Natural killer cell treated with Interleukin-12 subunit alpha and Interleukin-12 subunit beta and Interleukin-15 and Interleukin-18, amount 100 ng/mL, for 72 hours (primary cell): ENCODE measurements at places on chromosomes 4 and X.

DNA sequence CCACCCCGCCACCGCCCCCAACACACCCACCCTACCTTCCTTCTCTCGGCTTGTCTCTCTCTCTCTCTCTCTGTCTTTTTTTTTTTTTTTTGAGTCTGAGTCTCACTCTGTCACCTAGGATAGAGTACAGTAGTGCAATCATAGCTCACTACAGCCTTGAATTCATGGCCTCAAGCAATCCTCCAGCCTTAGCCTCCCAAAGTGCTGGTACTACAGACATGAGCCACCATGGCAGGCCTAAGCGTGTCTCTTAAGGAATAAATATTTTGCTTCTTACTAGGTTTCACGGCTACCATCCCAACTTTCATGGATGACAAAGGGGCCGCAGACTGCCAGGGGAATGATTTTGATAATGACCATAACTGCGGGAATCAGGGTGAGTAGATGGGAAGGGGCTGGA is 55.8 kb downstream of the SSX7 start:
- DNase-seq, result no peak

- no peak for DNase-seq
Observed at GRCh38 chr4:186829740-186830449, 106.2 kb upstream of the FAT1 start.

DNA sequence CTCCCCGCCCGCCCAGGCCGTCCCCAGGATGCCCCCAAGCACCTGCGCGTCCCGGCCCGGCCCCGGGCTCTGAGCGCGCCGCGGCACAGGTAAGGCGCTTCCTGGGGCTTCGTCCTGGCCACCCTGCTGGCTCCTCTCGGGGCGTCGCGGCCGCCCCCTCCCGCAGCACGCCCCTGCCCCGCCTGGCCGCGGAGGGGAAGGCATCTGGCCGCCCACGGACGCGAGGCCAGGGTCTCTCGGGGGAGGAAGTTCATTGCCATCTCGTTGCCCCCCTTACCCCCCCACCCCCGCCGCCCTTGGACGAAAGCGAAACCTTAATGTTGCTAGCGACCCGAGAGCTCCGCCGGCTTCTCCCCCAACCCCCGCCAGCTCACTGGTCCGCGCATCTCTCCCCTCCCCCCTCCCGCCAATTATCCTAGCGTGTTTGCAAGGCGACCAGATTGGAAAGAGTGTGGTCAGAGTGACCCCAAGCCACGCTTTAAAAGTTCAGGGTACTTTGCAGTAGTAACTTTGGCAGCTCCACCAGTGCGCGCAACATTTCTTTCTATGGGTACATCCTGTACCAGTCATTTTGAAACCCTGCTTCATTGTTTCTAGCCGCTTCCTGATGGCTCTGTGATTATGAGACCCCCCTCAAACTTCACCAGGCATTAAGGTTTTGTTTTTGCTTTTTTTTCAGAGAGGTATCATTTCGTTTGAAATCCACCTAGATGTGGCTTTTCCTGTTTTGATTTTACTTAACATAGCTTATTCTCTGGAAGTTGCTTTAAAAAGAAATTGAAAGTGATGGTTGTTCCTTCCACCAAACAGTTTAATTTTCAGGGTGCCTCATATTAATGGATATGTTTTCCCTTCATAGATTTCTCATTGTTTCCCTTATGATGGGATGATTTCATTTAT is 626 bp downstream of the TBC1D1 start:
- DNase-seq, result peak; percentile 71

- no peak for DNase-seq
Observed at GRCh38 chr4:102869569-102870197, 891 bp downstream of the CISD2 start.

GRCh38 chr4:176883108-176883550 is 90.4 kb upstream of the VEGFC start:
- no peak for DNase-seq

- DNase-seq, result no peak
Observed at GRCh38 chrX:25534091-25534490, 518.3 kb upstream of the ARX start.

- DNase-seq, result no peak
Observed at GRCh38 chr4:84938316-84938715, 28.2 kb downstream of the WDFY3 start.

GRCh38 chr4:3411676-3412075 is 30.1 kb upstream of the HGFAC start:
- no peak for DNase-seq

DNA sequence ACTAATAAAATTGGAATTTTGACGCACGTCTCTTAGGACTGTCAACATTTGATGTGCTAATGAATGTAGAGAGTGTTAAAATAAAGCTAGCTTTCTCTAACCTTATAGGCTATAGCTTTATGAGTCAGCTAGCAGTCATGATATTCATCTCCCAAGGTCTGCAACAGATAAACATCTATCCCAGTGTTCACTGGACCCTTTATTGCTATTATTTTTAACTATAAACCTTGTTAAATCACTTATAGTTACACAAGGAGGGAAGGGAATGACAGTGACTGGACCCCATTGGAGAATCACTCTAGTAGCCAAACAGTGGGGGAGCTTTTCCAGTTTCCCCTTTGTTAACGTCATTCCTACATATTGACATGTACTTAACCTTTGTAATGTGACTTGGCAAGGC is 67.9 kb upstream of the SHISA3 start:
- DNase-seq, result no peak

GRCh38 chr4:92304606-92305005 is 840 bp downstream of the GRID2 start:
- DNase-seq, result no peak

DNA sequence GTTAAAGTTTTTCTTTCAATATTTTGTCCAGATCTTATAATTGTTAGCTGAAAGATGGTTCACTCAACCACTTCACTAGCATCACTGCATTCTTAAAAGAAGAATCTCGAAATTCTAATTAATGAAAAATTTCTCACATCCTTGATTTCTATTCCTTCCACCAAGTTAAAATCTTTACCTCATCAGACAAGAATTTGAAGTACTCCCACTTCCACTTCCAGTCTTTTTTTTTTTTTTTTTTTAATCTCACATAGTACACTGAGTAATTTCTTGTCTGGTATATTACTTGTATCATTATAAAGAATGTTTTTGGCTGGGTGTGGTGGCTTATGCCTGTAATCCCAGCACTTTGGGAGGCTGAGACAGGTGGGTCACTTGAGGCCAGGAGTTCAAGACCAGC is 73.2 kb downstream of the FBXW7 start:
- no peak for DNase-seq

DNA sequence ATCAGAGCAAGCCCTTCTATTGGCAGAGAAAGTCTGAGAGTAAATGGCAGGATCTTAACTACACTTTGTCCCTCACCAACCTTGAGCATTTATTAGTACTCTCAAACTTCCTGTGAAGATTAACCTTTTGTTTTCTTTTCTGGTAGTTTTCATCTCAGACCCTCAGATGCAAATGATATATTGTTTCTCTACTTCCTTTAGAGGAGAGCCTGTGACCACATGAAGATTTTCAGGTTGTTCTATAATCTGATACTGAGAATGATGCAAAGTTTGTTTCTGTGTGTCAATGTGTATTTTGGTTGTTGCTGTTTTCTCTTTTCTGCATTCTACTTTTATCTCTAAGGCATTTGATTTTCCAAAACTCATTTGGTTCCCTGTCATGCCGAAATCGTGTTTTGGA is 165.8 kb upstream of the CYSLTR1 start:
- no peak for DNase-seq

GRCh38 chrX:24184018-24184417 is 34.5 kb downstream of the ZFX start:
- no peak for DNase-seq

GRCh38 chr4:82733636-82734035 is 65.0 kb downstream of the SCD5 start:
- DNase-seq, result no peak

DNA sequence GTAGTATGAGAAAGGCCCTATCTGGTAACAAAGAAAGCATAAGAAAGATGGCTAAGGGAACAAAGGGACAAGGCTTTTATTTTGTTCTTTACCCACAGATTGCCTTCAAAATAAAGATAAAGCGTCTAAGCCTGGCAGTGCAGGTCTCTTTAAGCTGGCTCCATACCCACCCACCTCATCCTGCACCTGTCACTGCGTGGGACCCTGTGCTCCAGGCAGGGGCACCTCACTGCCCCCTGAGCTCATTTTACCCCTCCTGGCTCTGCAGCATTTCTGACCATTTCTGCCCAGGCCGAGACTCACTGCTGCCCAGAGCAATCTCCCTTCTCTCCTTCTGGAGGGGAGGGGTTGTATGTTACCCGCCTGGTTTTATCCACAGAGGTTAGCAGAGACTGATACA is 1.7 kb upstream of the CYP4V2 start:
- DNase-seq, result no peak

DNA sequence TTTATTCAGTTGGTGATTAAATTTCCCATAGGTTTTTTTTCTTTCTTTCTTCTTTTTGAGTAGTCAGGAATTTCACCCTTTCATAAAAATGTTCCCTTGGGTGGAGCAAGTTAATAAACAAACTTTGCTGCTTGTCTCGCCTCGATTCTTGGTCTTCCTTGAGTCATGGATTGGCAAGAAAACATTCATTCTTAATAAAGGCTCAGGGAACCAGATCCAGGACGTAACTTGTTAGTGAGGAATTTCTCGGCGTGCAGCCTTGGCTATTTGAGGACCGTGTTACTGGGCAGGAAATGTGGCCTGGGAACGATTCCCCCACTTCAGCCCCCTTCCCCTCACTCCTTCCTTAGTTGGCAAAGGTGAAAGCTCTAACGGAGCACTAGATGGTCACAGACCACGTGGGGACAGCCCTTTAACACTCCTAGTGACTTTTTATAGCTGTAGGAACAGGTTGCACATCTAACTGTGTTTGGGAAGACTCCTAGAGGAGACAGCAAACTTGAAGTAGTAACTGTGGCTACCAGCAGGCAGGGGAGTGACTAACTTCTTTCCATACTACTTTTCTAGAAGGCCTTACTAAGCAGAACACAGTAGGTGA is 106.8 kb downstream of the UCHL1 start:
- DNase-seq, result no peak

DNA sequence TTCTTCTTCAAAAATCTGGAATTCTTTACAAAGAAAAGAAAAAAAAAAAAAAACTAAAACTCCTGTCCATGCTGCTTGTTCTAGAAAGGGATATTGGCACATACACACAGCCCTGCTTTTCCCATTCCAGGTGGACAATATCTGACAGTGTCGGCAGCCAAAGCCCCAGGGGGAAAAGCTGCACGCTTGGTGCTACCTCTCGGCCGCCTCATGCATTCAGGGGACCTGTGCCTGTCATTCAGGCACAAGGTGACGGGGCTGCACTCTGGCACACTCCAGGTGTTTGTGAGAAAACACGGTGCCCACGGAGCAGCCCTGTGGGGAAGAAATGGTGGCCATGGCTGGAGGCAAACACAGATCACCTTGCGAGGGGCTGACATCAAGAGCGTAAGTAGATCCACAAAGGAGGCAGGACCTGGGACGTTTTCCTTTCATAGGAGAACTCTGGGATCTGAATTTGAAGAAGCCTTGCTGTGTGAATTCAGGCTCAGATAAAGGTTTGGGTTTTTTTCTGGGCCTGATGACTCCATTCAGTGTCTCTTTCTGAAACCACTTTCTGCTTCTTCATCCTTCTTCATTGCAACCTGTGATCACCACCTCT is 71.9 kb downstream of the NPNT start:
- no peak for DNase-seq

DNA sequence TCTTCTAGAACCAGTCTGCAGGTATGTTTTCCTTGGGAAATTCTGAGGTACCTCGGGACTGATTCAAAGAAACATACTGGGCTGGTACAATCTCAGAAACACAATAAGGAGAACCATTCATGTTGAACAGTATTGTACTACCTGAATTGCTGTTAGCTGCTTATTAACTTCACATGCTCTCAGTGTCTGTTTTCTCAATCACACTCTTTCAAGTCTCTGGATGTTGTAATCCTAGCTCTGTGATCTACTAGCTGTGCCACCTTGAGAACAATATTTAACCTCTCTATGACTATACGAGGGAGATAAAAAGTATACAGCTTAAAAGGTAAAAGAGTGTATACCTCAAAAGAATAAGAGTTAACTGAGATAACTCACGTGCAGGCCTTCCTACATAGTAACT is 10.3 kb downstream of the CCDC158 start:
- DNase-seq, result no peak

DNA sequence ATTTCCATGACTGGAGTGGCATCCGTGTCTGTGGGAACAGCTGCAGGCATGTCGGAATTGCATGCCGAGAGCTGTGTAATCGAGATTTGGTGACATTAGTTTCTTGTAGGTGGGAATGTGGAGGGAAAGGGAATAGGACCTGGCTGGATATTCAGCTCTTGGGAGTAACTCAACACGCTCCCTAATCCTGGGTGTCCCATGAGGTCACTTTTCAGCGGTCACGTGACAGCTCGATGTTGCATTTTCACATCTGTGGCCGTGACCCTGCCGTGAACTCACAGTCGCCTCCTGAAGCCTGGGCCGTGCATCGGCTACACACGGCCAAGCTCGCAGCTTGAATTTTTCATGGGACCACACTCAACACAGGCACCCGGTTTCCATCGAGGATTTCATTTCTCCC is 25.8 kb upstream of the PSAPL1 start:
- no peak for DNase-seq

DNA sequence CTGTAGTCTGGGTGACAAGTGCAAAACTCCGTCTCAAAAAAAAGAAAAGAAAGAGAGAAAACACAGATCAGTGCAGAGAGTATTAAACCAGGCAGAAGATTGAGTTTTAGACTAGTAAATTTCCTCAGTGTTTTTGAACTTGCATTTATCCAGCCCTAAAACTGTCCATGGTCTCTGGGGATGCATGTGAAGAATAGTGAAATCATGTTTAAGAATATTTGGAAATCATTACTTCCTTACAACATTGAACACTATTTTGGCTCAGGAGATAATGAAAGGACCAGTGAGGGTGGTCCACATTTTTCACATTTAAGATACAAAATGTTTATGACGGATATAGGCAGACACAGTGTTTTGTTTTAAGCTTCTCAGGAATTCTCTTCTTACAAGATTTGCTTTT is 195.8 kb upstream of the RASGEF1B start:
- no peak for DNase-seq

- DNase-seq, result no peak
Observed at GRCh38 chr4:109037026-109037425, 265.4 kb downstream of the COL25A1 start.

DNA sequence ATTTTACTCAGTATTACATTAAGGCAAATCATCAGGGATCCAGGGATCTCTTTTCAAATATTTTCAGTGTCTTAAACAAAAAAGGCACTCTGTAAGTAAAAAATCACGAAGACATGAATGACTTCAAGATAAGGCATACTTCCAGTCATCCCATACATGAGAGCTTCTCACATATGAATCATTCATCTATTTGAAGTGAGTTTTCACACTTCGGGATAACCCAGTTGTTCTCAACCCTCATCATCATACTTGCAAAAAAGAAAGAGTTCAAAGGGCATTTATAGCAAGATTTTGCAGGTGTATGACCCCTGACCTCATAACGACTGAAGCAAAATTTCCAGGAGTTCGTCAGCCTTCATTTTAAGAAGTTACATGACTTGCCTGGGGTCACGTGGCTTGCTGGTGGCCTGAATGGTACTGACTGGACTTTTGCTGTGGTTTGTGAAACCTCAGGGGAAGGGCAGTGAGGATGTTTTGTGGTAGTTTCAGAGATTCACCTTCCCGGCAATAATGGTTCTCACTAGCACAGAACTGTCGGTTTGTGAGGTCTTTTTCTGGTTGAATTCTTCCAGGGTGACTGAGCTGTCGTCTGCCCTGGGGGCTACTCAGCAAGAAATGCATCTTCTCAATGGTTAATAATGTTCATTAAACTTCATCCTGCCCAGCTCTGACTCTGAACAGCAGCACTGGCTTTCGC is 115.8 kb upstream of the SHISA3 start:
- no peak for DNase-seq
